ENCODE measurements at places on chromosomes 7 and 10.

GRCh38 chr10:63899673-63900300, 378.6 kb downstream of the REEP3 start:
- DNase-seq, result no peak

GRCh38 chr10:68135922-68136792, 26.9 kb downstream of the MYPN start:
- no peak for DNase-seq

DNA sequence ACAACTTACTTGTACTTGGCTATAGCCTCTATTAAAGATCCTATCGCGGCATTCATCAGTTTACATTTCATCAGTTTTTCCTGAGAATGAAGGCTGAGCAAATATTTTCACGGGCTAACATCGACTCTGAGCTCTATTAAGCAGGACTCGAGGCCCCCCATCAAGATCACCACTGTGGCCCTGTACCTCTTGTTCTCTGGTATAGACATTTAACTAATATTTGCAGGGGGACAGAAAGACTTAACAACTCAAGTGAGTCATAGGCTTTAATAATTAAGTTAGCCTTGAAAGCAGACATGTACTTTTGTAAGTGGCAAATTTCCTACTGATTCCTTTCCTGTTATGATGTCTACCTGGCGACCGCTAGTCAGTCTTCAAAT, 45.4 kb downstream of the DOCK4 start:
- DNase-seq, result no peak

- DNase-seq, result no peak
Measured at GRCh38 chr10:88848499-88848898, 3.1 kb downstream of the ANKRD22 start.

GRCh38 chr7:122702872-122703510, at the start of gene RNF148:
RNF148 (minus strand) TSS chr7:122702922; CDS start chr7:122702750, 172 bp downstream.
- DNase-seq, result no peak

- no peak for DNase-seq
Measured at GRCh38 chr10:52318822-52319464, 4.9 kb downstream of the DKK1 start.

DNA sequence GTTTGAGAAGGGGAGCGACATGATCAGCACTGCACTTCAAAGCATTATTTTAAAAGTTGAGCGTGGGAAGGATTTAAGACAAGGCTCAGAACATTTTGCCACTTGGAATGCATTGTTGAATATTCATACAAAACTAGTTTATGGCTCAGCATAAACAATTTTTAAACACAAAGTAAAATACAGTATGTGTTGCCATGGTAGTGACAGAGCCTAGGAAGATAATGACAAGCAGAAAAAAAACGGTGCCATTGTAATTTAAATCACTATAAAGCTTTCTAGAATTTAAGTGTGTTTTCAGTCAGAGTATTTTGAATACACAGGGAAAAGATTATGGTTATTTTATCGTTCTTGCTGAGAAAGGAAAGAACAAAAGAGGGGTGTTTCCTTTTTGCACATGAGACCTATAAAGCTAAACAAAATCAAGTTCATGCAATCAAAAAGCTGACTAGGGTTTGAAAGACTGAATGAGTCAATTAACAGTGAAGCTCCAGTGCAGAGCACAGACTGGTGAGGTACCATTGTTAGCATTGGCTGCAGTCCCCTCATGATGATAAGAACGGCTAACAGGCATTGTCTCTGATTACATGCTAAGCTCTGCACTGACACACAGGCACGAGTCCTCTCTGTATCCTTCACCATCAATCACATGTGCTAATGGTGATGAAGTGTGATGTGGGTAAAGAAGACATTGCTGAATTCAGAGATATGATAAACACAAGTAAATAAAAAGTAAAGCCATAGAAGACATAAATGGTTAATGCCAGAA, 181.9 kb upstream of the VSTM2A start:
- no peak for DNase-seq

DNA sequence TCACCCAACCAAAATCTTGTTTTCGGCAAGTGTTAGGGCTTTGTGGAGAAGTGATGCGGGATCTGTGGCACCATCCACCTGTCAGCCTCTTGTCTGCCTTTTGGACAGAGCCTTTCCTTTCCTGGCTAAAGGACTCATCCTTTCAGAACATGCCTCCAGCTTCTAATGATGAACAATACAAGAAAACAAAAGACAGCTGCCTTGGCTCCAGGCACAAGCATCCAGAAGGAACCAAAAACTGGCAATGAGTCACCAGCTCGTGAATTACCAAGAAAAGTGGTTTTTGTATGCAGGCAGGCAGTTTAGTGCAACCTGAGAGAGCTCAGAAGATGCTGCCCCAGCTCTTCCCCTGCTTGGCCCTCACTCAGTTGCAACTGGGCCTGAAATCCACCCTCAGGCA, 84.6 kb upstream of the NAMPT start:
- DNase-seq, result no peak

GRCh38 chr10:88926566-88927415, 25.8 kb downstream of the ACTA2 start:
- DNase-seq, result peak; percentile 12

DNA sequence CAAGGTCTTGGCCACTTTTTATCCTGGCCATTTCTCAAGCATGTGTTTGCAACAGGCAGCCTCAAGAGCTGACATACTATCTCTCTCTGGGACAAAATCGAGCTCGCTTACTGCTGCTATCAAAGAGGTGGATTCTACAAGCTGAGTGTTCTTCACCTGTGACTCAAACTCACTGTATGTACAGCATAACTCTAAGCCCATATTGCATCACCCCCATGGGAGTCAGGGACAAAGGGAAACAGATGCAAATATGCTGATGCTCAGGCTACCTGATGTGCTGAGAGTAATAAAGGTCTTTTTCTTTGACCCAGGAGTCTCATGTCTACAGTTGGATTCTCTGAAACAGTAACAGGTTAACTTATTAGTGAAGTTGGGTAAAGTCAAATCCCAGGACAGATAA, 45.2 kb downstream of the PCLO start:
- DNase-seq, result no peak

- no peak for DNase-seq
Measured at GRCh38 chr7:82615527-82615926, 171.9 kb upstream of the CACNA2D1 start.

DNA sequence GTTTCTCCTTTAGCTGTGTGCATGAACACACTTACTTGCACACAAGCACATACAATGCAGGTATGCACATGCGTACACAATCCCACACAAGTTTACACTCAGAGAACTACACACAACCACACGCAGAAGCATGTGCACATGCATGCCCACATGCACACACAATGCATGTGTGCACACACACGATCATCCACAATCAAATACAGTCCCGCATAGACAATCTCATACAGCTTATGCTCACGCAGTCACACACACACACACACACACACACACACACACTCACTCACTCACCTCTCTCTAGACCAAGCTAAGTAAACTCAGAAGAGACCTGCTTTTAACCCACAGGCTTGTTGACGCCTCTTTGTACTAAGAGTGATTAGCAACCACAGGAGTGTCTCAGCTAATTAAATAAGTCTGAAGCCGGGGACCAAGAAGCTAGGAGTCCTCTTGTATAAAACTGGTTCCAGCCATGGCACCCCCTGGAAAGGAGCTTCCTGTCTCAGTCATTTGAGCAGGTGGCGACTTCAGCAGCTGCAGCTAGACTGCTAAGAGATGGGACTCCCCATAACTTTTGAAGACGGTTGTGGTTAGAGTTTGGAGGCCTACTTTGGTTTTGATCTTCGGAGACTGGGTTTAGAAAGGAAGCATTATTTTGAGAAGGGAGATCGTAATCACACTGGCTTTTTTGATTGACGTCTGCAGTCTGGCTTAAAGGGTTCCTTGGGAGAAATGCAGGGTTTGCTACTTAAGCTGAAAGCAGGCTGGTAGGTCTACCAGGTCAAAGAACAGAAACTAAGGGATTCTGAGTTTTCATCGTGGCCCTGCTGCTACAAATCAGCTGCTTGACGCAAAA, 82.3 kb upstream of the ADRB1 start:
- no peak for DNase-seq

- no peak for DNase-seq
Measured at GRCh38 chr10:21369697-21370096, 155.8 kb downstream of the SKIDA1 start.

GRCh38 chr7:44922351-44922694, 37.0 kb upstream of the PURB start:
- DNase-seq, result no peak

- DNase-seq, result no peak
Measured at GRCh38 chr10:18793951-18794350, 134.7 kb downstream of the ARL5B start.

GRCh38 chr7:610531-611280, 91.1 kb upstream of the PDGFA start:
- DNase-seq, result no peak

All from NCI-H1694 (cell line).